Right kidney (tissue), 9 donors: ENCODE measurements at places on chromosomes 11 and 22.

DNA sequence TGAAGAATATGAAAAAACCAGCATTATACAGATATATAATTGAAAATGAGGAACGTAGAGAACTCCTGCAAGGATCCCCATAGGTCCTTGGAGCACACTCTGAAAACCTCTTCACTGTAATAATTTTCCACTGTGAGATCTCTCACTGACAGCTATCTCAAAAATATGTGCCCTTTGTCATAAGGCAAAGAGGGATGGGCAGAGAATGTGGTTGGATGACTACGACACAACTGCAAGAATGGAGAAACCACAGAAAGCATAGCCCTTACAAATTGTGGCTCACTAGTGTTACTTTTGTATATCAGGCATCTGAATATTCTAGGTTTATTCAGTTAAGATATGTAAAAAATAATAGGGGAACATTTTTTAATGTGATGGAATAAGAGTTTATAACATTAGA is 7.9 kb upstream of the CTSC start:
- DNase-seq, result no peak

GRCh38 chr22:35134637-35135036 is 68.7 kb downstream of the ISX start:
- DNase-seq, result no peak

DNA sequence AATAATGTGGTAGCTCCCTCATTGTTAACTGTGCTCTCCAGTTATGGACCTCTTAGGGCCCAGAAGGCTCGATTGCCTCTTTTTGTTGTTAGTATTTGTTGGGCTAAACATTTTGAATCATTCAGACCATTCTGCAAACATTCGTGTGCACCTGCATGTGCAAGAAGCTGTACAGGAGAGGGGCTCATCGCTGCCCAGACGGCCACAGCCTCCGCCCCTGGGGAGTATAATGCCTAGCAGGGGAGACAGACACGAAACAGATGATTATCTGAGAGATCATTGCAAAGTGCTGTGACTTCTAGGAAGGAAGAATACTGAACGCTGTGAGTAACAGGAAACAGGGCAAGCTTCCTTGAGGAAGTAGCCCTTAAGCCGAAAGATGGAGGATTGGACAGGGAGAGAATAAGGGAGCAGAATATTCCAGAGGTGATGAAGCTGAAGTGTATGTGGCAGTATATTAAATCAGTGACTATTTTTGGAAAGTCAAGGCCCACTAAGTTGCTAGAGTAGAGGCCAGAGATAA is 123.3 kb upstream of the RASSF10 start:
- no peak for DNase-seq

DNA sequence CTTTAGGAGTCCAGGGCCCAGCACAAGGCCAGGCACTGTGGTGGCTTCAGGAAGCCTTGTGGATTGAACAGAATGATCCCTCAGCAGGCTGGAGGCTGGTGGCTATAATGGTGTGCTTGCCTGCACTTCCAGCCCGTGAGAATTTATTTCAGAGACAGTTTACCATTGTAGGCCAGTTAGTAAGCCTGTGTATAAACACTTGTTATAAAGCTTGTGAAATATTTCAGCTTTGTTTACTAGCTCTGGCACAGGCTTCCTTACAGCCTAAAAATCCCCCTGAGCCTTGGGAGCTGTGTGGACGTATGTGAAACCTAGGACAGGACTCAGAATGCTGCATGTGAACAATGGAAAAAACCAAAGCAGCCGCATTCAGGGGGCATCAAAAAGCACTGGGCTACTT is 26.6 kb upstream of the ACER3 start:
- DNase-seq, result no peak

- no peak for DNase-seq
These were observed 146.2 kb upstream of the RASSF10 start for GRCh38 chr11:12862696-12863469.

DNA sequence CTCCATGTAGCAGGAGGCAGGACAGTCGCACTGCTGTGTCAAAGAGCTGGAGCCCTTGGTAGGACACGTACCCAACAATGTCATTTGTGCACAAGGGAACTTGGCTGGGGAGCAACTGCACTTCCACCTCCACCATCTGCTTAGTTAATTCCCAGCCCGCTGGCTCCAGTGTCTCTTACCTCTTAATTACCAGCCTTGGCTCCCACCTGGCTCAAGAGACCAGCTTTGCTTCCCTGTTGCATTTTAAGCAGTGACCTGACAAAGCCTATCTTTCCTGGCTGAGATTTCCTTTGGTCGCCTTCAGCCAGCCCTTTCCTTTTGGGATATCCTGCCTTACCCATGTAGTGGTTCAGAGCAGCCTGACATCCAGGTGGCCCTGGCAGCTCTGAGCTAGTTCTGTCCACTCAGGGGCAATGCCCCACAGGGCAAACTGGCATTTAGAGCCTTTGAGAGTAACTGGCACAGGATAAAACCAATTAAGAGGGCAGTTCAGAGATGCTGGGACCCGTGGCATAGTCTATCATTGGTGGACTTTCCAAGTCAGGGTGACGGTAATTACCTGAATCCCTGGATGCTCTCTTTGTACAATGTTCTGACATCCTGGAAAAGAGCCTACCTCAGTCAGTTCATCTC is 212.6 kb upstream of the SORL1-AS1 start:
- no peak for DNase-seq

GRCh38 chr22:27230189-27230588 is 571.4 kb downstream of the MN1 start:
- no peak for DNase-seq
